ENCODE measurements at places on chromosomes 4 and X. TPM values are rescaled to one million over a fixed set of nuclear protein-coding genes. Genes with fewer than 3 reads are reported as not detected.

TEX13C gene
- polyA plus RNA-seq = not detected

GLRB gene
- not detected for polyA plus RNA-seq

TEX11 gene
- 0.18 TPM for polyA plus RNA-seq

THOC2 gene
- 36.3 TPM for polyA plus RNA-seq

All from naive thymus-derived CD4-positive, alpha-beta T cell (primary cell).